AG20443 (cell line): ENCODE measurements at places on chromosomes 13 and 19.

DNA sequence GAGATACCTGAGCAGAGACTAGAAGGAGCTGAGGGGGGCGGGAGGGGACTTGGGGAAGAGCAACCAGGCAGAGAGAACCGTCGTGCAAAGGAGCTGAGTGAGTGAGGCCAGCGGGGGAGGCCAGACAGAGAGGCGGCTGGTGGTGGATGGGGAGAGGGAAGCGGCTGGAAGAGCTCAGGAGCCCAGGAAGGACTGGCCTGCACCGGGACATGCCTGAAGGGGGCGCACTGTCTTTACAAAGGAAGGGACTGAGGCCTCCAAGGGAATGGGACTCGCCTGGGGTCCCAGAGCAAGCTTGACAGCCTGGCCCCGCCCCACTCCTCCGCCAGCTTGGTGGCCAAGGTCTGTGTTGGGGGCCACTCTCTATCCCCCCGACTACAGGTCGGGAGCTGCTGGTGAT lies 14.9 kb downstream of the ONECUT3 start:
- peak; percentile 51 for DNase-seq

DNA sequence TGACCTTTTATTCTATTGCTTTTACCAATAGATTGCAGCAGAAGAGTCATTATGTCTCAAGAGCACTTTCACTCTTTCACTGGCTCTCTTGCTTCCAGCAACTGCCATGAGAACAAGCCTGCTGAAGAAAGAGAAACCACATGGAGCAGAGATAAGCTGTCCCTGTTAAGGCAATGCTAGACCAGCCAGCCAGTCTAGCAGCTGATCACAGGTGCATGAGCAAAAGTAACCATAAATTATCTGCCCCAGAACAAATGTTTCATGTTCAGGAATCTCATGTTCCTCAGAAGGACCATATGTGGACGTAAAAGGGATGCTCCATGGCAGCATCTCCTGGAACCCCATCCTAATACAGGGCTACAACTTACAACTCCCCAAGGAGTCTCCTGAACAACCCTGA lies 20.4 kb upstream of the DCLK1 start:
- no peak for DNase-seq

DNA sequence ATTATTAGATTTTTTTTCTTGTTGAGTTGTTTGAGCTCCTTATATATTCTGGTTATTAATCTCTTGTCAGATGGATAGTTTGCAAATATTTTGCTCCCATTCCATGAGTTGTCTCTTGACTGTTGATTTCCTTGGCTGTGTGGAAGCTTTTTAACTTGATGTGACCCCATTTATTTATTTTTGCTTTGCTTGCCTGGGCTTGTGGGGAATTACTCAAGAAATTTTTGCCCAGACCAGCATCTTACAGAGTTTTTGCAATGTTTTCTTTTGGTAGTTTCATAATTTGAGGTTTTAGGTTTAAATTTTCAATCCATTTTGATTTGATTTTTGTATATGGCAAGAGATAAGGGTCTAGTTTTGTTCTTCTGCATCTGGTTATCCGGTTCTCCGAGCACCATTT lies 124.7 kb downstream of the PCCA start:
- DNase-seq: no peak

DNA sequence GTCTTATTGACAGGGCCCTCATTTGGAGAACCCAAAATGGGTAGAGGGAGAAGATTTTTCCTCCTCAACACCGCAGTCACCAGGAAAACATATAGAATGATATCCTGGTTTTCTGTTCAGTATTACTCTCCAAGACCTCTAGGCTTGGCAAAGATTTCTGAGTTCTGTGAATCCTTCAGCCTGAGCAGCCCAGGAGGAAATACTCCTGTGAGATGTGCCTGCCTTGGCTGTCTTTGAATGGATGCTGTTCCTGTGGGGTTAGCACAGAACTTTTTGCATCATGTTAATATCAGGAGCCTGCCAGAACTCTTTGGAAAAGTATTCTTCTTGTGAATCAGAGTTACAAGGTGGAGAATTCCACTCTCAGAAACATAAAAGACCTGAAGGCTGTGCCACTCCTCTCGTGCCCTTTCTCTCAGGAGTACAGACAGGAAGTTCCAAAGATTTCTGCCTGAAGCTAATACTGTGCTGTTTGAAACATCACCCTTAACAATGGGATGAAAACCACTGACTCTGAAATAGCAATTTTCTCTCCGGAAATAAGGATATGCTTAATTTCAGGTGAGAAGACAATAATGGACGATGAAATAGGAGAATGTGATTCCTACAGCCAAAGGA lies 520.1 kb upstream of the NBEA start:
- DNase-seq: no peak

DNA sequence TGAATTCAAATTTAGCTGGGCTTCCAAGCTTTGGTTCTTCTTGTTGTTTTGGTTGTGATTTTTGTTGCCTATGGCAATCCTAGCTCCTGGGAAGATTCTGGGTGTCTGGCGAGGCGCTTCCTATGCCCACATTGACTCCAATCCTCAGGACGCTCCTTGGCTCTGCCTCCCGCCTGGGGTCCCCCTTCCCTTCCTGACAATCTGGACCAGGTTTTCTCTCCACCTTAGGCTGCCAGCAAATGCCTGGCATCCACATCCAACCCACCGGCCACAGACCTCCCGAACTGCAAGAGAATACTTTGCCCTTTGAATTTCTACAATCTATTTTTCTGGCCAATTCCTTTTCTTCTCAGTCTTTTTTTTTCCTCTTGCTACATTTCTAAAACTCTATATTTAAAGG lies 186.9 kb upstream of the UBL3 start:
- DNase-seq: peak; percentile 26

GRCh38 chr13:71871176-71871754 lies 4.3 kb upstream of the DACH1 start:
- no peak for DNase-seq

DNA sequence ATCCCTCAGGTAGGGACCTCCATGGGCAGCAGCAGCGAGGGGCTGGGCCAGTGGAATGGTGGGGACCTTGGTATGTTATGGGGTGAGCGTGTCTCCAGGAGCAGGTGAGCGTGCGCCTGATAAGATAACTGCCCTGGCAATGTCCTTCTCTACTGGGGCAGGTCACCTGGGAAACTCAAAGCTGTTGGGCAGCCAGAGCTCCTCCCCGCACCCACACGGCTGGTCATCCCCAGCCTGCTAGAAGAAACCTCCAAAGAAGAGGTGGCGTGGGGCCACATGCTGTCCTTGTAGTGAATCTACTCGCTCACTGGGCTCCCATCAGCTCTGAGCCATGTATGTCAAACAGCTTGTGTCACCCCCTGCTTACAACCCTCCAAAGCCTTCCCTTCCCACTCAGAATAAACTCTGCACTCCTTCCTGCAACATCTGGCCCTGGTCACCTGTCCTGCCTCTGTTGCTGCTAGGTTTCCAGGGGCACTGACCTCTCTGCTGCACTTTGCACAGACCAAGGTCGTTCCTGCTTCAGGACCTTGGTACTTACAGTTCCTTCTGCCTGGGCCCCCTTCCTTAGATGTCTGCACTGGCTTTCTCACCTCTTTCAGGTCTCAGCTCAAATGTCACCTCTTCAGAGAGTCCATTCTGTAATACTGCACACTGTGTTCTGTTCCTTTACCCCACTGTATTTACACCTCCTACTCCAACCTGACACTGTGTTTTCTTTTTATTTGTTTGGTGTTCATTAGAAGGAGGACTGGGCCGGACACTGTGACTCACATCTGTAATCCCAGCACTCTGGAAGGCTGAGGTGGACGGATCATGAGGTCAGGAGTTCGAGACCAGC lies 1.8 kb upstream of the ATP4A start:
- no peak for DNase-seq

- no peak for DNase-seq
Observed at GRCh38 chr13:109730812-109731335, 55.5 kb downstream of the IRS2 start.

- DNase-seq: no peak
Observed at GRCh38 chr13:52978989-52979388, 49.6 kb upstream of the OLFM4 start.

GRCh38 chr19:1796395-1797142 lies 15.5 kb downstream of the ATP8B3 start:
- DNase-seq: no peak

GRCh38 chr19:1065606-1066109 lies 1.3 kb upstream of the ARHGAP45 start:
- no peak for DNase-seq

GRCh38 chr13:114279758-114280355 lies 1.5 kb upstream of the UPF3A start:
- no peak for DNase-seq

DNA sequence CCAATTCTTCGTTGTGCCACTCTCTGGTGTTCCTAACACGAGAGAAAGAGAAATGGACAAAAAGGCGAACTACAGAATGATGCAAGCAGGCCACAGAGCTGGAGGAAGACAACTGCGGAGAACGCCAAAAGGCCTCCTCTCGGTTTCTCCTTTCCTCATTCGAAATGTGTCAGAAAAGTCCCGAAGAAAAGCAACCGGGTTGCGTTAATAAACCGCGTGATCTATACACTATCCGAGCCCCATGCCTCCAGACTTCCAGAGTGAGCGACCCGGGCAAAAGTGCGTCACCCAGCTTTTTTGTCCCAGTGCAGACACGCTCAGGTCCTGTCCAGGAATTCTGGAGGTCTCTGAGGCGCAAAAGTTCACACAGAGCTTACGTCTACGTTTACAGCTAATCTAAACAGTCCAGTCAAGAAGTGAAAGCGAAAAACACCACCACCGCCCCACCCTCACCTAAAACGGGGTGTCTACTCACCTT lies 413 bp downstream of the N4BP2L2 start:
- peak; percentile 56 for DNase-seq

DNA sequence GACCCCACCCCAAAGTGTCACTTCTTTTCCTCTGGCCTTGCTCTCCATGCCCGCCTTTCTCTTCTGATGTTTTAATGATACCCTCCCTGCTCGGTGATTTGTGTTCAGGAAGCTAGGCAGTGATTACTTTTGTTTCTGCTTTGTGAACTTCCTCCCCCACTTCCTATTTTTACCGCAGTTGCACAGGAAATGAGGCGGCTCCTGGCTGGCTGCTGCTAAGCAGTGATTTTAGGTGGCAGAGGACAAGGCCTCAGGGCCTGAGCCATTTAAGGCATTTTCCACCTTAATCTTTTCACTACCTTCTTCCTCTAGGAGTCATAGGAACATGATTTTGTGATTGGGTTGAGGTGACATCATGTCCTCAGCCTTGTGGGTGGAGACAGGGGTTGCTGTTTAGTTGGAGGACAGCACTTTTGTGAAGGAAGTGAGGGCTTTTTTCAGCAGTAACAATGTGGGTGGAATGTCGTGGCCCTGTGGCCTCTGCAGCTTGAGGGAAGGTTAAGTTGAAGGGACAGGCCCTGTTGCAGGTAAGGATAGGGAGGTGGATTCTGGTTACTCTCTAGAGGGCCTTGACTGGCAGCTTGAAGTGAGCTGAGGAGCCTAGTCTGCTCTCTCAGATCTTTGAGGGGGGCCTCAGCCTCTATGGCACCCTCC lies 15.7 kb downstream of the GARRE1 start:
- DNase-seq: peak; percentile 56

GRCh38 chr13:51262501-51263211 lies 40.5 kb downstream of the FAM124A start:
- DNase-seq: no peak

DNA sequence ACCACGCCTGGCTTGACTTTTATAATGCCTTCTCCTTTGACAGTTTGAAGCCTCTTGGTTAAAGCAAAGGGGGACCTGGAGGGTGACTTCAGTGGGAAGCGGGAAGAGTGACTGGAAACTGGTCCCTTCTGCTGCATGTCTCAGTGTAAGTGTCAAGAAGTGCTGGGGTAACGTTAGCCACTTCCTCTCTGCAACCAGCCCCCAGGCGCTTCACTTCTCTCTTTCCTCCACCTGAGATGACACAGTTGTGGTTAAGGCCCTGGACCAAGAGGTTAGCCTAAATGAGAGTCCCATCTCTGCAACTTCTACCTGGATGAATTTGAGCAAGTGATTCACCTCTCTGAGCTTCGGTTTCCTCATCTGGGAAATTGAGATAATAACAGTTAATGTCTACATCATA lies 16.3 kb downstream of the LEUTX start:
- no peak for DNase-seq

DNA sequence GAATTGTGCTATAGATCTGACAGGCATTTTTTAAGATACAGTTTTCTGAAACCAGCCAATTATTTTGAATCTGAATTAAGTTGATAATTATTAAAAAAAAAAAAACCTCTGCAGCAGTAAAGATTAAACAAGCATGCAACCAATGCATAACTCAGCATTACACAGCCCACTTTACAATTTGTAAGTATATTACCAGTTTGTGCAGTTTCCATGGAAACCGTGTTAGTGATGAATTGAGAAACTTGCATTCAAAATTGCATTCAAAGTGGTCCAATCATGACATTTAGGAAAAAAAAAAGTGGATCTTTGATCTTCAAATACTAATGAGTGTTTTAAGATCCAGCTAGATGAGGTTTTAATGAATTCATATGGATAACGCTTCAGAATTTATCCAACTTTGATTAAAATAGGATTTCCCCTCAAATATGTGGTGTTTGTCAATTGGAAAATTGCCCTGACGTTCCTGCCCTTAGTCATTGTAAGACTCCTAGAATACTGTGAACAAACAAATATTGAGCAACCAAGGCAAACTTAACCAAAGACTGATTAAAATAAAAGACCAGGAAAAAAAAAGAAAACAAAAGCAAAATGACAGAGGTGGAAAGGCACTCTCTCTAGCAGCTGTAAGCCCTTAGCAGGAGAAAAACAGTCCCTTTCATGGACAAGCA lies 314.8 kb upstream of the MAB21L1 start:
- DNase-seq: peak; percentile 52

DNA sequence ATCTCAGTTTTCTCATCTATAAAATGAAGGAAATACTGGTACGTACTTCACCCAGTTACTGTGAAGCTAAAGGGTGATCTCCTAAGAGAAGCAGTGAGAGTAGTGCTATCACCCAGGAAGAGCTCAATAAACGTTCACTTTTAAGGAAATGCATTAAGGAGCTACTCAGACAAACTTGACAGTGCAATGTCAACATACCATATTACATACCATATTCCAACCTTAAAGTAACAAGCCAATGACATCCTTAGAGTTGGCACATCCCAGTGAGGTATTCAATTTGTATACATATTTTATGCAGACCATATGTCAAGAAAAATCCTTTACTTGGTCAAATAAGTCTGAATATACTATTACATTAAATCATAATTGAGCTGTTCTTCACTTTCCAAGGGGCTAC lies 7.0 kb downstream of the TBC1D4 start:
- DNase-seq: no peak

GRCh38 chr19:2275588-2276428 lies 6.2 kb downstream of the PEAK3 start:
- no peak for DNase-seq

DNA sequence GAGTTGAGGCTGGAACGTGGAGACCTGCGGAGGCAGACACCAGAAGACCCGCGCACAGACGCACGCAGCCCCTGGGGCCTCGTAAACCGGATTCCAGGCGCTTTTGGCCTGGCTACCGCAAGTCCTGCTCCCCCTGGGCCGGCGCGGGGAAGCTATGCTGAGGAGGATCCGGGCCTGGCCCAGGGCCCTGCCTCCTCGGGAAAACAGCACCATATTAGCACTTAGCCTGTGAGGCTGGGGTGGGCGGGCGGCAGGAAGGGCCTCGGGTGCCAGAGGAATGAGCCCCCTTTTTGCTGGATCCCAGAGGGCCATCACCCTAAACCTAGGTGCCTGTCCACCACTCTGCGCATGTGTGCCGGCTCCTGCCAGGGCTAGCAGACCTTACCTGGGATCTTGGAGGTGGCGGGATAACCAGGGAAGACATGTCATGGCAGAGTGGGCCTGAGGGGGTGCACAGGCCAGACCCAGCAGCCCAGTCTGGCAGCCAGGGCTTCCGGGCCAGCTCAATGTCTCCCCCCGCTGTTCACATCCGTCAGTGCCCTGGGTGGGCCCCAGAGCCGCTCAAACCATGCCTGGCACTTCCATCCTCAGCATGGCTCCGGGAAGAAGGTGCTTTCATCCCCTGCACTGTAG lies 7.3 kb downstream of the ELOF1 start:
- peak; percentile 53 for DNase-seq
